ENCODE measurements at places on chromosomes 1 and 21. TPM values are rescaled to one million over a fixed set of nuclear protein-coding genes. Genes with fewer than 3 reads are reported as not detected.

The PCAT6 gene
- total RNA-seq = 5.4 TPM

The HSPB7 gene
- total RNA-seq = not detected

The BSND gene
- not detected for total RNA-seq

The OPRD1 gene
- not detected for total RNA-seq

The OR2G6 gene
- total RNA-seq = not detected

The RAB3B gene
- 0.05 TPM for total RNA-seq

The MYOC gene
- total RNA-seq = not detected

The EFNA3 gene
- total RNA-seq = 1.7 TPM

The ADAM30 gene
- not detected for total RNA-seq

The NBPF20 gene
- 8.5 TPM for total RNA-seq

The B3GALT2 gene
- total RNA-seq = not detected

The USH2A gene
- not detected for total RNA-seq

The AK5 gene
- not detected for total RNA-seq

The PKP1 gene
- total RNA-seq = 0.30 TPM

The TRPM2 gene
- total RNA-seq = 11.0 TPM

The ETNK2 gene
- total RNA-seq = 6.7 TPM

The ZNF683 gene
- total RNA-seq = not detected

The FNDC5 gene
- total RNA-seq = not detected

The PALMD gene
- 0.33 TPM for total RNA-seq

The PMVK gene
- 57.7 TPM for total RNA-seq

The DPT gene
- total RNA-seq = 1.9 TPM

The FOXO6 gene
- total RNA-seq = 0.22 TPM

The SPRR2A gene
- total RNA-seq = 7.0 TPM

The RSPH1 gene
- total RNA-seq = 0.52 TPM

The NPPB gene
- not detected for total RNA-seq

The AMPD1 gene
- total RNA-seq = not detected

The GBP4 gene
- total RNA-seq = 0.05 TPM

The SYTL1 gene
- total RNA-seq = 64.8 TPM

The PADI1 gene
- 0.58 TPM for total RNA-seq

The KCND3 gene
- not detected for total RNA-seq

The PGLYRP3 gene
- not detected for total RNA-seq

The NPL gene
- total RNA-seq = 6.2 TPM

The FAM78B gene
- 1.5 TPM for total RNA-seq

The LCE3E gene
- total RNA-seq = not detected

The RGS5 gene
- total RNA-seq = 12.9 TPM

The MAGOH gene
- total RNA-seq = 70.3 TPM

The ALX3 gene
- total RNA-seq = not detected

Measured in MCF 10A (cell line).